B cell (primary cell): ENCODE measurements at places on chromosomes 4 and X.

DNA sequence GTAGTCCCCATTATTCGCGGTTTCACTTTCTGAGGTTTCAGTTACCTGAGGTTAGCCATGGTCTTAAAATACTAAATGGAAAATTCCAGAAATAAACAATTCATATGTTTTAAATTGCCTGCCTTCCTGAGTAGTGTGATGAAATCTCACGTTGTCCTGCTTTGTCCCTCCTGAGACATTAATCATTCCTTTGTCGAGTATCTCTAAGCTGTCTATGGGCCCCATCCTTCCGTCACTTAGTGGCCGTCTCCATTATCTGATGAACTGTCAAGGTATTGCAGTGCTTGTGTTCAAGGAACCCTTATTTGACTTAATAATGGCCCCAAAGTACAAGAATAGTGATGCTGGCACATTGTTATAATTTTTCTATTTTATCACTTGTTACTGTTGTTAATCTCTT lies 94.8 kb downstream of the ADGRL3 start:
- no peak overlapping the region for H3K4me3 ChIP-seq
- no peaks in the 10 kb centered on the region for H3K27me3 ChIP-seq
- H3K4me1 ChIP-seq = no peaks in the 10 kb centered on the region
- H3K27ac ChIP-seq = no peak overlapping the region
- no peak for DNase-seq

DNA sequence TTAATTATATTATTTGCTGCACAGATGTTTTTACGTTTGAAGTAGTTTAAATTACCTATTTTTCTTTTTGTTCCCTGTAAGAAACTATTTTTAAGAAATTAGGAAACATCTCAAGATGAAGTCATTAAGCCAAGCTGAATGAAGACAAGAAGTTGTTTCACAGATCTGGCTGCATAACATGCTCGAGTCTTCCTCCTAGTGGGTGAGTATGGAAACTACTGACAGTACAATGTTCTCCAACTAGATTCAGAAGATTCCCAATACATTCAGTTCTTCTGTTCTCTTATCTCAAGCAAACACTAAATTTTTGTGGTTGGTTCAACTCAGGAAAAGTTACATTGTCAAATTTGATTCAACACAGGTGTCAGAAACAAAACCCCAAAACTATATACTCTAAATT lies 256.8 kb upstream of the VCX start:
- H3K27me3 ChIP-seq = no peaks in the 10 kb centered on the region
- H3K36me3 ChIP-seq = no peaks in the 10 kb centered on the region
- no peak overlapping the region for H3K4me3 ChIP-seq

GRCh38 chr4:52103319-52103718 lies 52.2 kb downstream of the SPATA18 start:
- DNase-seq = no peak
- H3K27me3 ChIP-seq = peaks cover 3% of the 10 kb centered on the region
- no peaks in the 10 kb centered on the region for H3K4me1 ChIP-seq
- H3K4me3 ChIP-seq = no peak overlapping the region

- no peak overlapping the region for H3K4me3 ChIP-seq
- no peaks in the 10 kb centered on the region for H3K4me1 ChIP-seq
- H3K27ac ChIP-seq = no peak overlapping the region
- no peaks in the 10 kb centered on the region for H3K36me3 ChIP-seq
- H3K27me3 ChIP-seq = no peaks in the 10 kb centered on the region
- no peak for DNase-seq
Measured at GRCh38 chr4:8846826-8847225, 24.8 kb downstream of the HMX1 start.

DNA sequence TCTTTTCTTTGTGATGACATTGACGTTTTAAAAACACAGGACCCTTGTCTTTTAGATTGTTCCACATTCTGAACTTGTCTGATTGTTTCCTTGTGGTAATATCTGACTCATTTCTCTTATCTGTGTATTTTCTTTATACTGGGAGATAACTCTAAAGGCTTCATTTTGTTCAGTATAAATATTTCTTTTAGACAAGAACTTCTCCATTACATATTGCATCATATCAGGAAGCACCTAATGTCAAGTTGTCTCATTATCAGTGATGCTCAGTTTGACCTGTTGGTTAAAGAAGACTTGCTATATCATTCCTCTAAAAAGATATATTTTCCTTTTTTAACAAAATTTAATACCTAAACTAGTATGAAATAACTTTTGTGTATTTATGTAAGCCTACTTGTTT lies 152.3 kb upstream of the BMP3 start:
- H3K4me1 ChIP-seq = peaks cover 25% of the 10 kb centered on the region
- no peak overlapping the region for H3K4me3 ChIP-seq
- no peak for DNase-seq
- no peak overlapping the region for H3K27ac ChIP-seq
